LHCN-M2 (cell line): ENCODE measurements at places on chromosomes 12 and 14. TPM values are rescaled to one million over a fixed set of nuclear protein-coding genes. Genes with fewer than 3 reads are reported as not detected.

DNA sequence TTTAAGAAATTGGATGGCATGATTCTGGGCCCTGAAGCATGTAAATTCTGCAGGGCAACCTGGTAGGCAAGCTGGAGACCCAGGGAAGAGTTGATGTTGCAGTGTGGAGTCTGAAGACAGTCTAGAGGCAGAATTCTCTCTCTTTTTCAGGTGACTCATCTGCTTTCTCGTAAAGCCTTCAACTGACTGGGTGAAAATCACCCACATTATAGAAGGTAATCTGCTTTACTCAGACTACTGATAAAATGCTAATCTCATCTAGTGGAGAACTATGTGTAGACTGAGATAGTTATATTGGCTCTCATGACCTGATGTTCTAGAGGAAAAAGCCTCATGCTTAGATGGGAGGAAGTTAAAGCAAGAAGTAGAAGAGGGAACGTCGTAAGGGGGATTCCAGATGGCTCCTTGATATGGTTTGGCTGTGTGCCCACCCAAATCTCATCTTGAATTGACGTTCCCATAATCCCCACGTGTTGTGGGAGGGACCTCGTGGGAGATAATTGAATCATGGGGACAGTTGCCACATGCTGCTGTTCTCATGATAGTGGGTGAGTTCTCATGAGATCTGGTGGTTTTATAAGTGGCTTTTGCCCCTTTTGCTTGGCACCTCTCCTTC, 723.8 kb downstream of the BCL11B start:
- no peak for DNase-seq

Gene CLEC1A
- not detected in 2 replicates for total RNA-seq

DNA sequence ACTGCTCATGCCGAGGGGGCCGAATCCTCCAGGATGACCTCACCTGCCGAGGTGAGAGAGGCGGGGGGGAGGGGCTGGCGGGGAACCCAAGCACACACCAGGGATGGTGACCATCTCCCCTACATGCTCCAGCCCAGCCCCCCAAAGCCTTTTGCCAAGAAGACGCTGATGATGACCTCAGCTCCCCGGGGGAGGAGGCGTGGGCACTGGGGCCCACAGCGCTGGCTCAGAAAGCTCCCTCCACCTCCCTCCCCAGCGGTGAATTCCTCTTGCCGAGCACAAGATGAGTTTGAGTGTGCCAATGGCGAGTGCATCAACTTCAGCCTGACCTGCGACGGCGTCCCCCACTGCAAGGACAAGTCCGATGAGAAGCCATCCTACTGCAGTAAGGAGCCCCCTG, 23.7 kb upstream of the NXPH4 start:
- DNase-seq = no peak

Gene FITM1
- total RNA-seq = 8.0 and 12.9 TPM in 2 replicates

DNA sequence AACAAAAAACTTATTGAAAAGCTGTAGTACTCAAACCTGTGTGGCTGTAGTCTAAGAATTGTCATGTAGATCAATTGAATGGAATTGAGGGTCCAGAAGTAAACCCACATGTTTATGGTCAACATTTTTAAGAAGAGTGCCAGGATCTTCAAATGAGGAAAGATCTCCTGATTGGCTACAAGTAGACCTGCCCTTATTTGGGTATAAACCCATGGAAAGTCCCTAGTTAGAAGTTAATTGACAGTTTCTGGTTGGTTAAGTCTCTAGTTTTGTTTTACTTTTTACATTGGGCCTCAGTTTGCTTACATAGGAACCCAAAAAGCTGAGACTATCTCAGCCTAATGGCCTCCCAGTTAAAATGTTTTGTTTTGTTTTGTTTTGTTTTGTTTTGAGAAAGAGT, 91.9 kb upstream of the RESF1 start:
- DNase-seq = no peak

- DNase-seq = no peak
These were observed at the start of gene SLC6A13 for GRCh38 chr12:262817-263216. Gene SLC6A13, minus strand, starts transcription at chr12:262836. Its CDS starts 2,784 bp downstream, at chr12:260052.

DNA sequence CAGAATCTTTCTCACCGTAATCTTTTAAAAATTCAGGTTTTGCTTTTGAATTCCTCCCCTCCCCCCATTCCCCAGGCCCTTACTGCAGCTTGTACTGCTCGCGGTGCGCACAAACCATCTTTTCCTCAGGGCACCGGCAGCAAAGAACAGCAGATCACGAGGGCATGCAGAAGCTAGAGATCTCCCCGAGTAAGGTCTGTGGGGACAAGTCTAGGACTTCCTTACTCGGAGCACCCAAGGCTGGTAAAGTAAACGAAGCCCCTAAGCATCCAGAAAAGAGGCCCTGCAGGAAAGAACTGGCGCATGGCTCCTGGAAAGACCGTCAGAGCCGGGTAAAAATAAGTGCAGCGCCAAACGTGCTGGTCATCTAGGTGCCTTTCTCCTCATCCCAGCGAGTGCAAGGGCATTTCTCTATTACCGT, 727 bp downstream of the LDHB start:
- DNase-seq = peak; percentile 47
